HT1080 (cell line): ENCODE measurements at places on chromosomes 5 and 9. TPM values are rescaled to one million over a fixed set of nuclear protein-coding genes. Genes with fewer than 3 reads are reported as not detected.

The CDX1 gene
- total RNA-seq = not detected in 2 replicates

The PFN3 gene
- total RNA-seq = not detected in 2 replicates

The INSL4 gene
- total RNA-seq = 0.33 and 0.39 TPM in 2 replicates

The ORM2 gene
- total RNA-seq = not detected in 2 replicates

The IL13 gene
- not detected in 2 replicates for total RNA-seq

The GPR107 gene
- total RNA-seq = 13.6 and 155 TPM in 2 replicates
